ENCODE measurements at places on chromosomes 5 and 9. TPM values are rescaled to one million over a fixed set of nuclear protein-coding genes. Genes with fewer than 3 reads are reported as not detected.

GRCh38 chr5:56056875-56057274 is 62.1 kb upstream of the IL6ST start:
- no peaks in the 10 kb centered on the region for H3K27me3 ChIP-seq
- H3K36me3 ChIP-seq = peaks cover 5% of the 10 kb centered on the region
- DNase-seq = no peak
- no peak overlapping the region for H3K4me3 ChIP-seq
- peaks cover 16% of the 10 kb centered on the region for H3K4me1 ChIP-seq
- no peak overlapping the region for H3K27ac ChIP-seq

DNA sequence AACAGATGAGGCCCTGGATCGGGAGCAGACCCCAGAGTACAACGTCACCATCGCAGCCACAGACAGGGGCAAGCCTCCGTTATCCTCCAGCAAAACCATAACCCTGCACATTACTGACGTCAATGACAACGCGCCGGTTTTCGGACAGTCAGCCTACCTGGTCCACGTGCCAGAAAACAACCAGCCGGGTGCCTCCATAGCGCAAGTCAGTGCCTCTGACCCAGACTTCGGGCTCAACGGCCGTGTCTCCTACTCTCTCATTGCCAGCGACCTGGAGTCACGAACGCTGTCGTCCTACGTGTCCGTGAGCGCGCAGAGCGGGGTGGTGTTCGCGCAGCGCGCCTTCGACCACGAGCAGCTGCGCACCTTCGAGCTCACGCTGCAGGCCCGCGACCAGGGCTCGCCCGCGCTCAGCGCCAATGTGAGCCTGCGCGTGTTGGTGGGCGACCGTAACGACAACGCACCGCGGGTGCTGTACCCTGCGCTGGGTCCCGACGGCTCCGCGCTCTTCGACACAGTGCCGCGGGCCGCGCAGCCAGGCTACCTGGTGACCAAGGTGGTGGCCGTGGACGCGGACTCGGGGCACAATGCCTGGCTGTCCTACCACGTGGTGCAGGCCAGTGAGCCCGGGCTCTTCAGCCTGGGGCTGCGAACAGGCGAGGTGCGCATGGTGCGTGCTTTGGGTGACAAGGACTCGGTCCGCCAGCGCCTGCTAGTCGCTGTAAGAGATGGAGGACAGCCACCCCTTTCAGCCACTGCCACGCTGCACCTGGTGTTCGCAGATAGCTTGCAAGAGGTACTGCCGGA is 1.6 kb upstream of the PCDHGA11 start:
- H3K4me1 ChIP-seq = peaks cover 7% of the 10 kb centered on the region
- no peak overlapping the region for H3K27ac ChIP-seq
- peaks cover 33% of the 10 kb centered on the region for H3K36me3 ChIP-seq
- H3K27me3 ChIP-seq = no peaks in the 10 kb centered on the region
- DNase-seq = no peak
- H3K4me3 ChIP-seq = peak overlapping the region; percentile 69

The FST gene
- total RNA-seq = 19.6 TPM

The PCDHGA2 gene
- not detected for total RNA-seq

- H3K4me3 ChIP-seq = no peak overlapping the region
- no peaks in the 10 kb centered on the region for H3K27me3 ChIP-seq
- DNase-seq = no peak
- no peaks in the 10 kb centered on the region for H3K36me3 ChIP-seq
- H3K27ac ChIP-seq = no peak overlapping the region
- no peaks in the 10 kb centered on the region for H3K4me1 ChIP-seq
Measured at GRCh38 chr5:53971551-53971950, 338.8 kb downstream of the ARL15 start.

The GPBP1 gene
- 105 TPM for total RNA-seq

GRCh38 chr5:91875196-91875779 is 492.2 kb upstream of the ARRDC3 start:
- no peaks in the 10 kb centered on the region for H3K27me3 ChIP-seq
- H3K27ac ChIP-seq = no peak overlapping the region
- H3K4me1 ChIP-seq = no peaks in the 10 kb centered on the region
- no peaks in the 10 kb centered on the region for H3K36me3 ChIP-seq
- no peak for DNase-seq

The TRAF2 gene
- 47.8 TPM for total RNA-seq

GRCh38 chr9:91873637-91874051 is 76.4 kb downstream of the ROR2 start:
- H3K27me3 ChIP-seq = peaks cover 71% of the 10 kb centered on the region
- DNase-seq = no peak
- no peaks in the 10 kb centered on the region for H3K4me1 ChIP-seq
- no peak overlapping the region for H3K4me3 ChIP-seq

The SH3PXD2B gene
- total RNA-seq = 25.6 TPM

The PHF24 gene
- total RNA-seq = not detected

DNA sequence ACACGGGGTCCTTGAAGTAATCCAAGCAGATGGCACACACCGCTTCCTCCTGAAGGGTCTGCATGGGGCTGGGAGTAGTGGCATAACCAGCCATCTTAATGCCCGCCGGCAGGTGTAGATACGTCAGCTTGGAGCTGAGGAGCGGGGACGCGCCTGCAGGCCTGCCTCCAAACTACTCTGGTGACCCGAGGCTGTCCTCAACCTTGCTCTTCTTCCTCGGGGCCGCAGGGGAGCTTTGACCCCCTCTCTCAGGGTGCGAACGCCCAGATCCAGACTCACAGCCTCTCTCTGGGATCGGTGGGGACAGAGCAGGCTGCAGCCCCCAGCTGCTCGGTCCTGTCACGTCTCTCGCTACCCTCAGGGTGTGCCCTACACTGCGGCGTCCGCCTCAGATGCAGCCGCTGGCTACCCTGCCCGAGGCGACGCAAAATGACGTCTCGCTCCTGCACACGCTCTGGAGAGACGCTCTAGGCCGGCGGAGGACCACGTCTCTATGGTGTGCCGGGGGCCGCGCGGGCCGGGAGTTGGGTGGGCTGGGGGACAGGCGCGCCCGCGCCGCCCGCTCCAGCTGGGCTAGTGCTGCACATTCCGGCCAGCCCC is at the start of gene TRIM52:
Gene TRIM52, minus strand, starts transcription at position 424 of the 600 bp plus-strand sequence. Its CDS starts 330 bp downstream, at position 94.
- H3K4me1 ChIP-seq = peaks cover 28% of the 10 kb centered on the region
- H3K27me3 ChIP-seq = no peaks in the 10 kb centered on the region
- H3K4me3 ChIP-seq = peak within 1 kb of the TSS; percentile 89
- peak; percentile 91 for DNase-seq

The ANXA1 gene
- total RNA-seq = 526 TPM

DNA sequence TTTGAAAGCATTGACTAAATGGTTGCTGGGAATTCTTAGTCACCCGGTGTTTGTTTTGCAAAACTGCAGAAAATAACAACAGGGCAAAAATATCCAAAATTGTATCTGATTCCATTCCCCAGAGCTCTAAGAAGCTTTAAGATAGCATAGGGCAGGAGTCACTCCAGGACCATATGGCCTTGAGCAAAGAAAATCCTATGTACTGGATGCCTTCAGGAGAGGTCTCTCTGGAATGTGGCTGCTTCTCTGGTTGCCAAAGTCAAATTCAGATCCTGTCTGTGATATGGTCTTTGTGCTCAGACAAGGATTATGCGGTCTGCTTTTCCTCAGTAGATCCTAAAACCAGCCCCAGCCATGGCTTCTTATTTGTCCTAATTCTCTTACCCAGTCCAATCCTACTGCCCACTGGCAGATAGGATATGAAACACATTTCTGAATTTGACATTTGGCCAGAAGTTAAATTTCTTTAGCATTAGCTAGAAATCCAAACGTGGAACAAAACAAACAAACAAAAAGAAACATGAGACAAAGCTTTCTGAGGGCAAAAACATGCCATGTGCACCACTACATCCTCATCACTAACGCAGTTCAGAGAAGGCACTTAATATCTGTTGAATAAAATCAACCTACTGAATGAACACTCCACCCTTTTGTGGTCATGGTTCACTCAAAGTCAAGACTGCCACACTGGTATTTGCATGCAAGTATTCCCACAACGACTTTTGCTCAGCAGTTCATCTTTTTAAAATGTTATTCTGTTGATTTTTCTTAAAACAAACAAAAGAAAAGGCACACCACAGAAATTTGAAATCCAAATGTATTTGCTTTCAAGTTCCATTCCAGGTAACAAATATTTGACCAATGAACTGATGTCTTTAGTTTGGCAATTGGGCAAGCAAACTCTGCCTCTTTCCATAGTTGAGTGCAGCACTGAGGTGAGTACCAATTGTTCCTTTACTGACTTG is 165.7 kb downstream of the TRPM6 start:
- H3K27ac ChIP-seq = no peak overlapping the region
- no peaks in the 10 kb centered on the region for H3K4me1 ChIP-seq
- peaks cover 17% of the 10 kb centered on the region for H3K27me3 ChIP-seq
- no peaks in the 10 kb centered on the region for H3K36me3 ChIP-seq
- no peak overlapping the region for H3K4me3 ChIP-seq

DNA sequence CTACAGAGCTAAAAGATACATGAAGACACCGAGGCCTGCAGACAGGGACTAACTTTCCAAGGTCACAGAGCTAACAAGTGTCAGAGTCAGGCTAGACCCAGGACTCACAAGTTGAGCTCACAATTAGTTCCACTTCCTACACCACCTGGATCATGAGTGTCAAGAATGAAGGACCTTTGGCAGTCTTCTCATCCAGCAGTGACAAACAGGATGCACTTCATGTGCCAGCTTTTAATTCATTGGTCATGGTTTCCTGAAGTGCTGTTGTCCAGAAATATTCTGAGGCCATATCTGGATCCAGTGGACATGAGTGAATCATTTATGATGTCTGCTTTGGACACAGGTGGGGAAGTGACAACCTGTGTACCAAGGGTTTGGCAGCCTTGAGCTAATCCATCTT is 77.4 kb downstream of the KCNIP1 start:
- peaks cover 95% of the 10 kb centered on the region for H3K27me3 ChIP-seq
- no peaks in the 10 kb centered on the region for H3K36me3 ChIP-seq
- DNase-seq = no peak
- H3K27ac ChIP-seq = no peak overlapping the region
- peaks cover 10% of the 10 kb centered on the region for H3K4me1 ChIP-seq
- H3K4me3 ChIP-seq = no peak overlapping the region

All from Calu3 (cell line).